Stimulated activated CD8-positive, alpha-beta memory T cell treated with anti-CD3 and anti-CD28 coated beads, Interleukin-7, amount 100 ng/mL, for 1 hour (primary cell): ENCODE measurements at places on chromosomes 4 and X.

DNA sequence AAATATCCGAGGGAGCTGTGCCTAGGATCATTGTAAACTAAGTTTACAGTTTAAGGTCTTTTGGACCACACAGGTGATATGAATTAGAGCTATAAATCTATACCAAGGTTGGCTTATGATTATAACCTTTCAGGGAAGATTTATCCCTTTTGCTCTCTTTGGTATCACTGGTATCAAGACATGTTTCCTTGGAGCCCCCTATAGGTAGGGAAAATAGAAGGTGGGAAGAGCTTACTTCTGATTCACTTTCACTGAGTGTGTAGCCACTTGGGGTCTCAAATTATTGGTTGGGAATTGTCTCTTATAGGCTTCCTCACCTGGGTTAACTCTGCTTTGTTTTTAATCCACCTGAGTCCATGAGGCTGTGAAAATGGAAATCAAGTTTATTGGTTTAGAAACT, 262.1 kb upstream of the NR3C2 start:
- DNase-seq: no peak

- DNase-seq: no peak
Observed at GRCh38 chrX:22975786-22976185, 24.0 kb upstream of the DDX53 start.

DNA sequence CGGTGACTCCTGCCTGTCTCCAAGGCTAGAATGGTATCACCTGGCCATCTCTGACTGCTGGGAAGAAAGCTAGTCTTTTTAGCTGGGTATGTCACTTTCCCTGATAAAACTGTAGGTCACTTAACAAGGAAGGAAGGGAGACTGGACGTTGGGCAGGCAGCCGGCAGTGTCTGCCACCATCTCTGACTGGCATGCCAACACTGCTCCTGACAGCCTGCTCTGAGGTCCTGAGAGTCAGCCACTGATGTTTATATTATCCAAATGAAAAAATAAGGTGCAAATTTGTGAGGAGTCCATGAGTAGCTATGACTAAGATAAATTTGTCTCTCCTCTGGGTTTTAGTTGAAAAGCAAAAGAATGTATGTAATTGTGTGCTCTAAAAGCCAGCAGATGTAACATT, 77.2 kb downstream of the SNX25 start:
- no peak for DNase-seq

DNA sequence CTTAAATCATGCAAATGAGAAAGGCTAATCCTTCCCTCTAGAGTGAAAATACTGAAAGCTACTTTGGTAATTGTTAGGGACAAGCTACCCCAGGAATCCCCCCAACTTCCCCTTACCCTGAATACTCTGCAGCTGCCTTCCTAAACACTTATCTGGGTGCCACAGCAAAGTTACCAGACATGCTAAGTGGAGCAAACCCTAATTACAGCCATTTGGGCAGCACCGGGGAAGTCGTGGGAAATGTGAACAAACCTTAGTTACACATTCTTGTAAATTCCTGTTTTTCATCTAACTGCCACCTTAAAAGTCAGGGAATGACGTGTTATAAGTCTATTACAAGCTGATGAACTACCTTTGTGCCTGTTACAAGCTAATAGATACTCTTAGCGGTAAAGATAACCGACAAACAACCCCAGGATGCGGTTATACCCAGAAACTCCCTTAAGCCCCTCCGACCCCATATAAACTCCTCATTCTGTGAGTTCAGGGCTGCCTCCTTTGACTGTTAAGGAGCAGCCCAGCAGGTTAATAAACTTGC, 66.0 kb upstream of the PLAC8 start:
- DNase-seq: no peak

GRCh38 chrX:22125481-22125880, 93.4 kb downstream of the PHEX start:
- no peak for DNase-seq

DNA sequence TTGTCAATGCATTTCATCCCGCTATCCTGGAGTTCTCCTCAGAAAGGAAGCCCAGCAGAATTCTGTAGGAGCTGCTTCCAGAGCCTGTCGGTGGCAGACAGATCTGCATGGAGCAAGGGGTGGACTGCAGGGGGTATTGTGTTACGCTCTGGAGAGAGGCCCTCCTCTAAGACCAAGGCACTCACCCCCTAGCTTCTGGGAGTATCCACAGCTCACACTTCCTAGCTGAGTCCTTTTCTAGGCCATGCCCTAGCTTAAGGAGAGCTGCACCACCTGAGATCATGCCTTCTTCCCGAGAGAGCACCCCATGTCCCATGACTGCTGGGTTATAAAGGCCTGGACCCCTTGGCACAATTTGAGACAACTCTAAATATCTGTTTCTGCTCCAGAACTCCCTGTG, 39.1 kb downstream of the MTNR1A start:
- no peak for DNase-seq

DNA sequence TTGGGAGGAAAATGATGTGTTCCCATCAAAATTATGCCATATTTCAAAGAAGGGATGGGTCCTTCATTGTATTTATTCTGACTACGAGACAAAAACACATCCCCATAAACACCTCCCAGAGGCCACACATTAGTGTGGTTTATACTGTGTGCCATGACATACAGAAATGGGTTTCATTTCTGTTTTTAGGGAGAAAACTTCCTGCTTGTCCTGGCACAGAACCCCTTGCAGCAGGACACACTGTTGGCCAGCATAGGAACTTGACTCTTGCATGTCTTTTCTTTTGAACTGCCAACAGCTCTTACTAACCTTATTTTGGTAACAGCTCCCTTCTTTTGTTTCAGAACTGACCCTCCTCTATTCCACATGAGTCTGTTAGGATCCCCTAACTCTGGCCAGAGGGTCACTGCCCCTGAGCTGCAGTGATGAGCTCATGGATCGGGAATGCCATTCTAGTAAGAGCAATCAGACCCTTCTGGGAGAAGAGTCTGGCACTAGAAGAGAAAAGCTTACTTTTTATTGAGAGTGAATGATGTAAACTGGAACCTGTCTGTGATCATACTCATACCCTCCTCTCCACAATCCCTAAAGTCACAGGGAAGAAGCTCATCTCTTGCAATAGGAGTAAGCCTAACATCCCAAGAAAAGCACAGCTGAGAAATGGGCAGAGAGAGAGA, 86.4 kb downstream of the SMIM20 start:
- no peak for DNase-seq

GRCh38 chr4:163343604-163344146, at the start of gene NPY5R:
TSS of gene NPY5R (plus strand) at chr4:163343892. CDS start at chr4:163350274, 6,382 bp downstream.
- DNase-seq: no peak

- no peak for DNase-seq
Observed at GRCh38 chr4:77960367-77960766, 96.8 kb upstream of the FRAS1 start.

DNA sequence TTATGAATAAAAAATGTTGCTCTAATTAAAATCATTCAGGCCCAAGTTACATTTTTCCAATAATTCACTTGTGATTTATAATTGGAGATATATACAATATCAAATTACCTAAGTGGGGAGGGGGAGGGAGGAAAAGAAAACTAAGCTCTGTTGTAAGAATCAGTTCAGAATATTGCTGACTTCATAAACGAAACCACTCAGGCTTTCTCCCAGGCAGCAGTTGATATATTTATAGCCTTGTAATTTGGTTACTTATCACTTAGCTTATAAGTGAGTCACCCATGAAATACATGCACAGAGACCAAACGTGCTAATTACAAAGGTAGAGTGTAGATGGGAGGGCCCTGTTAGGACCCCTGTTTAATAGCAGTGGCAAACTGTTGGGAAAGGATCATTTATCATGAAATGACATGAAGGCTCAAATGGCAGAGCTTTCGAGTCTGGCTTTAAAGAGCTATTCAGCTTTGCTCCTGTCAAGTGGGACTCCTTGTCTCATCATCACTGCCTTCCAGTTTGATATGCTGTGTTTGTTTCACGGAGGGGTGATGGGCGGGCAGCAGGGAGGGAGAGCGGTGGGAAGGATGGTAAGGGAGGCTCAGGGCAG, 105.6 kb upstream of the PGRMC2 start:
- no peak for DNase-seq

- no peak for DNase-seq
Observed at GRCh38 chr4:165726831-165727230, 146.2 kb upstream of the TLL1 start.

DNA sequence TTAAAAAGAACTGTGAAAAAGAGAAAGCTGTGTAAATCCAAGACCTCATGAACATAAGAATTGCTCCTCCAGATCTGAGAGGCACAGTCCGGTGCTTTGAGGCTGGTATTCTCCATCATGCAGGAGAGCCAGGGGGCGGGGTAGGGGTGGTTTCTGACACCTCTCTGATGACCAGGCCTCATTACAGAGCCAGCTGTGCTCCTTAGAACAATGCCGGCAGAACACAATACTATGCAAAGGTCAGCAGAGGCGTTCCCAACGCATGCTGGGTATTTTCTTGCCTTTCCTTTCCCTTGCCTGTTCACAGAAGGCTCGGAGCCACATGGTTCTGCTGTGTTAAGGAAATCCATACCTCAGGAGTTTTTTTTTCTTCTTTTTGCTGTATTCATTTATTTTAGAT, 91.2 kb upstream of the SOD3 start:
- DNase-seq: no peak

DNA sequence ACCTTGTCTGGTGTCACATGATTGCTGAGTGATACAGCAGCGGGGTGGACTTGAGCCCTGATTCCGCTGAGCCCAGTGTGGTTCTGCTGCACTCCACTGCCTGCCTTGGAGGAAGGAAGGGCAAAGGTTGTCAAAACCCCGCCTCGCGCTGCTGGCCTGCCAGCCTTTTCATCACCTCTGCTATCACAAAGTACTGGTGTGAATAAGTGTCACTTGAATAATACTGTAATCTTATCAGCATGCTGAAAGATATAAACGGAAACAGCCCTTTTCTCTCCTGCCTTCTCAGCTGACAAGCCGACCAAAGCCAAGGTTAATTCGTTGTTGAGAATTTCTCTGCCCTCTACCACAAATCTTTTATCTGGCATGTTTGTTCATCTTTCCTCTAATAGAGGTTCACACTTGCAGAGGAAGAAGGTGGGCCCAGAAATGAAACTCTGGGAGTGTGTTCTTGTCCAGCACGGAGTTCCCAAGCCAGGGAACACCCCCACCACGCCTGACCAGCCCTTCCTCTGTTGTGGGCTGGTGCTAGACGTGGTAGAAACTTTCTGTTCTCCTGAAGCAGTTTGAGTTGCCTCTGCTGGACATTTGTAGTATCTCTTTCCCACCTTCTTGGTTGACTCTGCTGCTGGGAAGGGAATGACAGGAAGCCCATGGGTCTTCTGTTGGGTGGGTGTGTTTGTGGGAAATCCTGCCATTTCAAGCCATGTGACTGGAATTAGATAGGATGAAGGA, 21.5 kb downstream of the FHDC1 start:
- DNase-seq: no peak

DNA sequence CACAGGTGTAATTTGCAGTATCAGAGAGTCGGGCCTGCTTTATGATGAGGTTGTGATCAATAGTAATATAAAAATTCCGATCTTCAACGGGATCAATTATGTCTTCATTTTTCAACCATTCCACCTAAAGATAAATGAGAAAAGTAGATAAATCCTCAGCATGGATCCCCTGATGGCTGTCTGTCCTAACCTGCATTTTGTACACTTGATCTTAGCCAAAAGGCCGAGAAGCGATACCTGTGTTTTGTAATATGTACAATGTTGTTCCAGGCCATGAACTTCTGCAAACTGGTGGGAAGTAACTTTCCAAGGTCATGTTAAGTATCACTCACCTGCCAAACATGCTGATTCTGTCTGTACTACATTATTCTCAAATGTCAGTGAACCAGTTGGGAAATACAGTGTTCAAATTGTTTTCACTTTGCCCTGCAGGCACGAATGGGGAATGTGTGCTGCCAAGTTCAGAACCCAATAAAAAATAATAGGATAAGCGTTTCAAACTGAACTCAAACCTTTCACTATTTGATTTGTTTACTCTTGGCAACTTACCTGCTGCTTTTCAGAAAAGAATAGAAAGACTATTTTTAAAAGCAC, 298.1 kb downstream of the UNC5C start:
- no peak for DNase-seq

GRCh38 chrX:132443196-132444135, 45.4 kb downstream of the MBNL3 start:
- no peak for DNase-seq

DNA sequence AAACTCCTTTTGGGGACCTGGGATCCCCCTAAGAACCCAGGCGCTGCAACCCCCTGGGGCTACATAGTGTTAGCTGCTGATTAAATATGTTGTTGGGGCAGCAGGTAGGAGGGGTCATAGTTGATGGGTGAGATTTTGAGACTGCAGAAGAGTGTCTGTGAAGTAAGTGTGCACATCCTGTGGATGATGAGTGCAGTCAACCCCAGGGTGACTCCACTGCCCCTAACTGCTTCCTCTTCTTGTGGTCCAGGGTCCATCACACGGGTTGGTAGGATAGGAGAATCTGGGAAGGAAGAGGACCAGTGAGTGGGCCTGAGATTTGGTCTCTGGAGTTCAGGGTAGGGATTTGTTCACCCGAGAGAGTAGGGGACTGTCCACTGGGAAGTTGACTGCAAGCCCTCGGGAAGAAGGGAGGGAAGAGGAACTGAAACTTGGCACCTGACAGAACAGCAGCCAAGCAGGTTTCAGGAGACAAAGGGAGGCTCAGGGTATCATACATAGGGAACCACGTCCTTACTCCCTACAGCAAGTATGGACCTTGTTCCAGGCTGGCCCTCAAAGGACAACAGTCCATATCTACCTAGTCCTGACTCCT, 8.5 kb downstream of the DLG3 start:
- no peak for DNase-seq

GRCh38 chrX:37825215-37825842, 22.0 kb downstream of the DYNLT3 start:
- DNase-seq: no peak

GRCh38 chr4:139617702-139618490, 47.7 kb upstream of the MGST2 start:
- no peak for DNase-seq

DNA sequence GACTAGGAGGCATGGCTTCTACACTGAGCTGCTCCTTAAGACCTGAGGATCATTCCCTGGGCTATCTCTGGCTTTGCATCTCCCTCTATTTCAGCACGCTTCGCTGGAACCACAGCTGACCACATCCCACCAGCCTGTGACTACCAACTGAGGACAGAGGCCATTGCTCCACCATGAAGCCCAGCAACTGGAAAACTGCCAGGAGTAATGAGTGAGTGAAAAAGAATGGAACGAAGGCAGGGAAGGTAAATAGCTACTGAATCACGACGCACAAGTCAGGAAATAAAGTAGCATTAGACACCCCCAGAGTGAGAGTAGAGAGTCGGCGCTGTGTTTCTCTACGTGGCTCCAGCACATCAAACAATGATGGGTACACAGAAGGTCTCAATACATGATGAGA, 314.7 kb downstream of the LDB2 start:
- DNase-seq: no peak

- no peak for DNase-seq
Observed at GRCh38 chr4:110631584-110632505, 9.0 kb upstream of the PITX2 start.

- no peak for DNase-seq
Observed at GRCh38 chr4:25856756-25857155, 6.0 kb downstream of the SEL1L3 start.

DNA sequence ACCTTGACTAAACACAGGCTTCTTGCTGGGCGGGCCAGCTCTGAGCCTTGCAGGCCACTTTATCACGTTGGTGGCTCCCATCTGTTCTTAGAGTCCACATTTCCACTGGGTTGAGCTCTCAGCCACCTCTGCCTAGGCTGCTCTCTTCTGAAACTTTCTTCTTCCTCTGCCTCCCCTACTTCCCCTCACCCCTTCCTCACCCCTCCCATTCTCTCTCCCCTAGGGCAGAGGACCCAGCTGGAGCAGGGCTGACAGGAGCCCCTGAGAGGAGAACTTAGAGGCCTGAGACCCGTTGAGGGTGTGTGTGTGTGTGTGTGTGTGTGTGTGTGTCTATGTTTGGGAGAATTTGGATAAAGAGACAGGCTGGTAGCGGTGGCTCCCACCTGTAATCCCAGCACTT, 19.9 kb upstream of the TMSB4X start:
- DNase-seq: no peak
